ENCODE measurements at places on chromosomes 6 and 20.

- no peak for DNase-seq
Observed at GRCh38 chr6:17015144-17015543, 86.7 kb upstream of the STMND1 start.

DNA sequence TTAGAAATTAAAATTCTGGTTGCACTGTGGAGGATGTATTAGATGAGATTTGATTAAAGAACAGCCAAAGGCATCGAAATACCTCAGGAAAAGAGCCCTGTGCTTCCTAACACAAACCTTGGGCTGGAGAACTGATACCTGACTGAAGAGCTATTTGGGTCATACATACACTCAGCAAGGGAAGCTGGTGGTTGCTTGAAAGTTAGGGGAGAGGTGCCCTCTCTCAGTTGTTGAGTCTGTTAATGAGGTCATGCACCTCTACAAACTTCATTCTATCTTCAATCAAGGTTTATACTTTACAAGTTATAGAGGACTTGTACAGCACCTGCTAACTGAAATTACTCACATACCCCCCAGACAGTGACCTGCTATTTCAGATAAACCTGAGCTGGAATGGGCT lies 25.5 kb downstream of the FAM184A start:
- no peak for DNase-seq

GRCh38 chr6:40946738-40947301 lies 92.2 kb downstream of the UNC5CL start:
- DNase-seq = no peak

GRCh38 chr6:159038914-159039884 lies 5.6 kb downstream of the TAGAP start:
- no peak for DNase-seq

GRCh38 chr6:138161088-138161337 lies 726 bp upstream of the ARFGEF3 start:
- no peak for DNase-seq

DNA sequence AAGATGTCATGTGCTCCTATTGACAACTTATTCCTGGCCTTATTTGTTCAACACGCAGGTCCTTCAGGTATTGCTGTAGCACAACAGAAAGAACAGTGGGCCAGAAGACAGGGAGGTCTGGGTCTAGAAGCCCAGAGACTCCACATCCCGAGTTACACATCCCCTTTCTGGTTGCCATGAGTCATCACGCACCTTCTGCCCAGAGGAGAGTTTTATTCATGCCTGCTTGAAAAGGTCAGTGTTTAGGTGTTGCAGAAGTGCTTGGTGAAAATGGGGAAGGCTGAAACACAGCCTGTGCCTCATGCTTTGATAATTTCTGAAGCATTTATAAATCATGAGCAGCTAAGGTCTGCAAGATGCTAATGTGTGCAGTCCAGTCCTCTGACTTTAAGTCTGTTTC lies 256.4 kb downstream of the GMPR start:
- DNase-seq = no peak

- no peak for DNase-seq
Observed at GRCh38 chr20:46060301-46060881, 29.4 kb downstream of the NCOA5 start.

DNA sequence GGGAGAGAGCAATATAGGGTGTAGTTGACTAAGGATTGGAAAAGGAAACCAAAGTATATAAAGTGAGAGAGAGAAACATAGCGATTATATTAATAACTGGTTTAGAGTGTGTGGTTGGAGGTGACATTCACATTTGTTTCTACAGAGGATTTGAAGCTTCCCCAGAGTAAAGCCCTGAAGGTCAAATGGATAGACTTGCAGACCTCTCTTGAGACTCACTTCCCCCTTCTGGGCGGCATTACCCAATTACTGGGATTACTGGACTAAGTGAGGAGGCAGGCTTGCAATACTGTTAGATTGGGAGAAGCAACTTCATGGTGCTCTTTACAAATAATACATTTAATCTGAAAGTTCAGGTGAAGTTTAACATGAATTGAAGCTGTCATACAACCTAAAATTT lies 10.7 kb downstream of the FIG4 start:
- no peak for DNase-seq

- DNase-seq = no peak
Observed at GRCh38 chr6:142187209-142187608, 40.1 kb downstream of the VTA1 start.

DNA sequence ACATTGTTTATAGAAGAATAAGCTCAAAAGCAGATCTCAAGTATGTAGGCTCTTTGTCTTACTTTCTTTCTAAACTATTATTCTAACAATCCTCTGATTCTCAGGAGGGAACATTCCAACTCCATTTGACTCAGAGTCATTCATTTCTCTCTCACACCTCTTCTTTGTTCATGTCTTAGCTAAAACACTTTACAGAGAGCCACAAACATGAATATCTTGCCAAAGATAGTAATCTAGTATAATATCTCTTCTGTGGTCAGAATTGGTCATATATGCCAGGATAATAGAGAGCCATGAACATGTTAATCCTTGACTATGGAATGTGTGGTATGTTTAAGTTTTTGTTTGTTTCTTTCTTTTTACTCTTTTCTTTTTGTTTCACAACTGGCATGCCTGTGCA lies 456.0 kb upstream of the PTCHD4 start:
- no peak for DNase-seq

- DNase-seq = no peak
Observed at GRCh38 chr6:89637960-89638319, 607 bp downstream of the LYRM2 start.

DNA sequence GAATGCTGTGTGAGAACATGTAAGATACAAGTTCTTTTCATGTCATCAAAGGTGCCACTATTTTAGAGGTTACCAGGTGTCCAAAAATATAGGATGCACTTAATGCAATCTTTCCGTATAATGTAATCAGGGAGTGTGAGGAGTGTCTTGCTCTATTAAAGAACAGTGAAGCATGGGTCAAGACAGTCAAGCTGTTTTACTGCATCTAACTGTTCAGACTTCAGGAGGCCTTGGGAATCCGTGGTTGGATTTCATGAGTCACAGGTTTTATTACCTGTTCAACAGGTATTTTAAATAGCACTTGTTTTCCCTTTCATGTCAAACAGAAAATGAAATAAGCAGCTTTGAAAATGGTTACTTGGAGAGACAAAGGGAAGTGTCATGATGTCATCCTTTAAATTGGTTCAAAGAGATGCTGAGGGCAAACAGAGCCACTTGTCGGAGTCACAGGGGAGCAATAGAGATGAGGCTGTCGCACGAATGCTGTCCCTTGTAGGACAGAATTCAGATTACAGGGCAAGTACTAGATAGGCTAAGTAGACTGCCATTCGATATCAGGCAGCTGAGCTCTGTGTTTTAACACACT lies 621.5 kb downstream of the QKI start:
- no peak for DNase-seq

GRCh38 chr6:109336221-109336961 lies 45.9 kb downstream of the CD164 start:
- no peak for DNase-seq

DNA sequence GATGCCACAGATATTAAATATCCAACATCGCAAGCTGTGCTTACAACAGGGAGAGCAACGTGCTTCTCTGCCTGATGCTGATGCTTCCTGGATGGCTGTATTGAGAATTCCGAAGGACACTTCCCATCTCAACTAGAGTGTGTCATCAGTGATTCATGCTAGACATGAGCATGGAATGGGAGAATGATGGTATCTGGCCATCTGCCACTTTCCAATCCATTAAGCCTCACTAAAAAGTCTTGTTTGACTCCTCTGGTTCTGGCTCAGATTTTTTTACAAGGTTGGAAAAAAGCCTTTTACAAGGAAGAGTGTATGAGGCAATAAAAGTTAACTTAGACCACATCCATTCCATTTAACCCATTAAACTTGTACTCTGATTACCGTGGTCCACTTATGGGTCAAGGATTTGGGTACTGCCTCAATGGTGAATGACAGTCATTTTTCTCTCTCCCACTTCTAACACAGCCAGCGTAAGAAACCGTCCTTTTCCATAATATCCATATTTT lies 265.3 kb downstream of the UST start:
- no peak for DNase-seq

DNA sequence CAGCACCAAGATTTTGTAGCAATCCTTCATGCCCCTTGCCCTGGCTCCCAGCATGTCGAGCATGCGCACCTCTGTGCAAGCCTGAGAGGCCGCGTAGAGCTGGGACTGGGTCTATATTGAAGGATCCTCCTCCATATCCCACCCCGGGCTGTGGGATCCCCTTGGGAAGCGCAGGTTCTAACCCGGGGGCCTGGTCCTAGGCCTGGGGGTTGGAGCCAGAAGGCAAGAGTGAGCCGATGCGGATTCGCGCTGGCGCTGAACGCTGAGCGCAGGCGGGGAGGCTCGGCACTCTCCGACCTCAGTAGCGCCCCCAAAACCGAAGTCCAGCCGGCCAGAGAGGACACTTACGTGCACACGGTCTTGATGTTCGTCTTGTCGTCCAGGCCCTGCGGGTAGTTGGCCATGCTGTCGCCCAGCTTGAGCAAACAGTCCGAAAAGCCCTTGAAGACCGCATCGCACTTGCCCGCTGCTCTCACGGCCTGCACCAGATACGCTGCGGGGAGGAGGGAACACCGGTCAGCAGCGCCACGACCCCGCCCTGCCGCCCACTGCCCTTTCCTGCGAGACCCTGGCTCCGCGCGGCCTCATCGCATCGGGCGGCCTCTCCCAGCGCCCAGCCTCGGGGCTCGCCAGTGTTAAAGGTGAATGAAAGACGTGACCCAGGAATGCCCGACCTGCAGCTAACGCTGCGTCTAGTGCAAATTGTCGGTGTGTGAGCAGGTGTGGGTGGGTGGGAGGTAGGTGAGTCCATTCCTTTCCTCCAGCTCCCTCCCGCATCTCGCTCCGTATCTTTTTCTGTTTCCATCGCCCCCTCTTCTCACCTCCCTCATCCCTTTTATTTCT lies 4.5 kb downstream of the NRN1 start:
- no peak for DNase-seq

DNA sequence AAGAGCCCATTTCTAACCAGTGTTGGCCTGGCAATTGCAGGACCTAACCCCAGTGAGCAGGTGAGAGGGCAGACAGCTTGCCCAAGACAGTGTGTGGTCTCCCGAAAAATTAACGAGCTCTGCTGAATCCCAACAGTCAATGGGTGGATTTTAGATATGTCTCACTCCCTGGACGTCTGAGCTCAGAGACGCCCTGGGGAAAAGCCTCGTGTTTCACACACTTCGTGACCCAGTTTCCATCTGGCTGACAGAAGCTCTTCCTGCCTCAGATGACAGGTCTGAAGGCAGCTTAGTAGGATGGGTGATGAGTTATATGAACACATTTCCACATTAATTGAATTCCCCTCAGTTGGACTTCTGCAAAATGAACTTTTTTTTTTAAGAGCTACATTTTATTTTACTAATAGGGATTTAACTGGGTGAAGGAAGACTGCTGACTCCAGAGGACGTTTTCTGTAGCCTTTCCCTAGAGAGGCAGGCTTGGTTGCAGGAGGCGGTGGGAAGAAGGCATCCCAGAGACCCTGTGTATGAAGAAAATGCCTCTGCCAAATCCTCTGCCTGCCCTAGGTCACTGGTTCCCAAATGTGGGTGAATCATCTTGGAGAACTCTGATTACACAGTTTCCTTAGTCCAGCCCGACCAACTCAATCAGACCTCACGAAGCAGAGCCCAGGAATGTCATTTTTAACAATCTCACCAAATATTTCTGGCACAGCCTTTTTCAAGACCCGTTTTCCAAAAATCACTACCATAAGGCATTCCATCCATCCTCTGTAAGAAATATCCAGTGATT lies 71.7 kb upstream of the LY86 start:
- DNase-seq = no peak

DNA sequence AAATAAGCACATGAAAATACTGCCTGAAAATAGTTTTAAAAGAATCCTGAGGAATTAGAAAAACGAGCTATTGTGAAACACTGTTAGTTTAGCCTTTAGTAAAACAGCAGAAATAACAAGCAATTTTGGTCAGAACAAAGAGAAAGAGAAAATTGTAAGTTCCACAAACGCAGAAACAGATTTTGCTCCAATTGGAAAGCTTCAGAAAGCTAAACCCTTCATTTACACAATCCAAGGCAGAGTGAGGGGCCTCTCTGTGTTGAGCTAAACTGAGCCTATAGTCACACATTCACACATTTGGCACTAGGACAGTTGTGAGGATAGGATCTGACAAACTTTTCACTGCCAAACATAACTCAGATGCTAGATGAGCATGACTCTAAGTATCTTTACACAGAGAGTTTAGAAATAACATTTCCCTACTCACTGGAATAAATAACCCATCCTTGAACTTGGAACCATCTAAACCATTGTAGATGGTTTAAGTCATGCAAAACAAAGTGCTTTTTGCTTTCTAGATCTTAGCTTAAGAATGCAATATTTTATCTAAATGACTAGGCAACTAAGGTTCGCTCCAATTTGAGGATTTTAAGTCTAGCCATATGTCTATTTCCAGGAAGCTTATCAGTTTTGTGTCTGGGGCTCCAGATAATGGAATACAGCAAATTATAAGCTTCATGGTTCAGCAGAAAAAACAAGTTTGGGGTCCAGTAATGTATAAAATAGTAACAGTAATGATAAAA lies 122.6 kb downstream of the SGK1 start:
- DNase-seq = no peak

DNA sequence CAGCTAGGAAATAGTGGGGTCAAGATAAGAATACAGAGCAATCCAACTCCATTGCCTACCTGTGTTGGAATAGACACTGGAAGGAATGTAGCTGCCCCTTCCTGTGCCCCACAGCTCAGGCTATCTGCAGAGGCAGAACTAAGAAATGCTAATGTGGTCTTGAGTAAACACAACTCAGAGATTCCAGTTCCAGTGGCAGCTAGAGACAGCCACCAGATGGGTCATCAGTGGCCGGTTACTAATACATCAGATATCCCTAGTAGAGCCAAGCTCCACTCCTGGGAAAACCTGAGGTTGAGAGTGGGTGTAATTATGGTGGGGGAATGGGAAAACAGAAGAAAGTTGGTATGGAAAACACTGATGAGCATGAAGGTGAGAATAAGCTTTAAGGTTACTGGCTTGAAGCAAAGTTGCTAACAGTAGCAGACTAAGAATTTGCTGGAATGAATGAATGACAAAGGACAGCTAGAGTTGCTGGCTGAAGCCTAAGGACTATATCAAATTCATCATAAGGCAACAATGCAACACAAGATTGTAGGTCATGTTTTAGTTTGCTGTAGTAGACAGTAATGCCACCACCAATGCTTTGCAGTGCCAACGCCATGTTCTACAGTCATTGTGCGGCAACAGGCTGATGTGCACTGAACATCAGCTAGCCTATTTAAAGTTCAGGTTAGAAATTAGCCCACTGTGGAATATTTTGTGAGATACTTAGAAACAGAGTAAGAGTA lies 28.3 kb upstream of the FAM83C start:
- no peak for DNase-seq

- peak; percentile 68 for DNase-seq
Observed at GRCh38 chr6:89371849-89372505, 19.5 kb upstream of the UBE2J1 start.

- DNase-seq = no peak
Observed at GRCh38 chr20:35166242-35166830, 5.5 kb upstream of the PROCR start.

GRCh38 chr20:63032861-63033793 lies 26.4 kb upstream of the BHLHE23 start:
- DNase-seq = no peak

Measured in activated CD4-positive, alpha-beta T cell treated with anti-CD3 and anti-CD28 coated beads for 24 hours (primary cell).